ENCODE measurements at places on chromosomes 7 and 10.

- peak; percentile 50 for DNase-seq
Observed at GRCh38 chr7:2109936-2110609, 122.7 kb downstream of the MAD1L1 start.

DNA sequence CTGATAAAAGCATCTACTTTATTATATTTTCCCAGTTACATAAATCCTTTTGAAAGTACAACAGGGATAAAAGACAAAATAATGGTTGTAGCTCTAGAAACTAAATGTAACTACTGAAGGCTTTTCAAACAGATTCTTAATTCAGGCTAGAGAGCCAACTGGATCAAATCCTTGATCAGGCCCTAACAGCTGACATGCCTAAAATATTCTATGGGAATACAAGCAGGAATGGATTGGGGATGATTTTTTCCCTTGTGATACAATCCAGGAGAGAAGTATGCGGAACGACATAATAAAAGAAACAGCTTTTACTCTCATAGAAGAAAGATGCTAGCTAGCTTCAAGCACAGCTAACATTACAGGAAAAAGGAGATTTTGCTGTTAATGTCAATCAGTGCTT lies 49.0 kb downstream of the NT5C2 start:
- DNase-seq: no peak

- no peak for DNase-seq
Observed at GRCh38 chr7:87404674-87405073, 59.2 kb downstream of the CROT start.

DNA sequence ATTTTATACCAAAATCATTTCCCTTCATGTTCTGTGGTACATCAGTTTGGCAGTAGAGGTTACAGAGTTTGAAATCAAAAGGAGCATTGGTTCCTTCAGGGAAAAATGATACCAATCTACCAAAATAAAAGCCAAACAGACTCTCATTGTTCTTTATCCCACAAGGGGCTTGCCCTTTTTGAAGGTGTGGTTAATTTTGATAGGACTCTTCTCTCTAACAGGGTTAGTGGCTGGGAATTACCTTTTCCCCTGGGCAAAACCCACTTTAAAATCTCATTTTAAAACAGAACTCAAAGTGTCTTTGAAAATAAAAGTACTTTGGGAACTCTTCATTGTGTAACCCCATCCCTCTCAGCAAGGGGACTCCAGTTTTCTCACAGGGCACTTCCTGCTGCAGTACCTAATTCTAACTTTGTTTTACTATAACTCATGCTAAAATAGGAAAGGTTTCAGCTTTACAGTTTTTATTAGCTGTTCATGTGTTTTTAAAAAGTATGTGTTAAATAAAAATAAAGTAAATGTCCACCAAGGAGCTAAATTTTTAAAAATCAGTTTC lies 30.6 kb downstream of the SMNDC1 start:
- DNase-seq: no peak

- DNase-seq: no peak
Observed at GRCh38 chr7:44852590-44852989, 4.7 kb upstream of the H2AZ2 start.

GRCh38 chr7:945556-946255 lies 8.8 kb downstream of the ADAP1 start:
- DNase-seq: no peak

- DNase-seq: no peak
Observed at GRCh38 chr10:32199714-32200394, 143.6 kb upstream of the KIF5B start.

GRCh38 chr10:129655007-129655678 lies 188.1 kb downstream of the MGMT start:
- DNase-seq: no peak

DNA sequence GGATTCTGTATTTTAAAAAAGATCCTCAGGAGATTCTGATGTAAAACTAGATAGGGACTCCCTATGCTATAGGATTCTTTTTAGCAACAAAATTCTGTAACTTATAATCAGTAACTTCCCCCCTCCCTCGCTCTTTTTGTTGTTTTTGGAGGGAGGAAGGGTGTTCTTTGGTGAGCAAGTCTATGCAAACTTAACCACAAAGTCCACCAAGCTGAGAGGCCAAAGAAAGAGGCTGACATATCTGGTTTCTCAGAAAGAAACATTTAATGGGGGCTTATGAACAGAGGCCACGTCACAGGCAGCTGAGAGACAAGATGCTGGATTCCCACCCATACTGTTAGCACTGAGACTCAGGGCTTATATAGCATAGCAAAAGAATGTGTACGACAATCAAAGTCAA lies 14.3 kb upstream of the ABCB5 start:
- DNase-seq: no peak

GRCh38 chr7:44217223-44217714 lies 16.5 kb downstream of the YKT6 start:
- DNase-seq: no peak

DNA sequence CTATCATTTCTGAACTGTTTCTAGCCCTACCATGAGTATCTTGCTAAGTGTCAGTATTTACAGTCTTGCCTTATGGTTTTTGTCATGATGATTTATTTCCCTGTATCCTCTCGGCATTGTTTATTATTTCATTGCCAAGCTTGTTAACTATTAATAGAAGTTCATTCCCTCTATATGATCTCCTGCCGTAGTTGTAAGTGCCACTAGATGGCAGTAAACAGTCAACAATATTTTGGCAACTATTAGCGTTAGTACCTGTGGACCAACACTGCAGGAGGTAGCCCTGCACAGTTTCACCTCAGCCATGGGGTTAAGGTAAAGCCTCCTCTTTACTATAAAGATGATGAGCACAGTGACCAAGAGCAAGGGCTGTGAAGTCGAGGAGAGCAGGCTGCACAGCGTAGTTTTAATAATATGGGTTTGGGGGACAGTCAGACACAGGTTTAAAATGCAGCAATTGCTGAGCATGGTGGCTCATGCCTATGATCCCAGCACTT lies 26.1 kb upstream of the CCNJ start:
- DNase-seq: peak; percentile 54

Measured in activated CD4-positive, alpha-beta T cell treated with anti-CD3 and anti-CD28 coated beads for 4 hours (primary cell).